ENCODE measurements at places on chromosomes 13 and 19.

DNA sequence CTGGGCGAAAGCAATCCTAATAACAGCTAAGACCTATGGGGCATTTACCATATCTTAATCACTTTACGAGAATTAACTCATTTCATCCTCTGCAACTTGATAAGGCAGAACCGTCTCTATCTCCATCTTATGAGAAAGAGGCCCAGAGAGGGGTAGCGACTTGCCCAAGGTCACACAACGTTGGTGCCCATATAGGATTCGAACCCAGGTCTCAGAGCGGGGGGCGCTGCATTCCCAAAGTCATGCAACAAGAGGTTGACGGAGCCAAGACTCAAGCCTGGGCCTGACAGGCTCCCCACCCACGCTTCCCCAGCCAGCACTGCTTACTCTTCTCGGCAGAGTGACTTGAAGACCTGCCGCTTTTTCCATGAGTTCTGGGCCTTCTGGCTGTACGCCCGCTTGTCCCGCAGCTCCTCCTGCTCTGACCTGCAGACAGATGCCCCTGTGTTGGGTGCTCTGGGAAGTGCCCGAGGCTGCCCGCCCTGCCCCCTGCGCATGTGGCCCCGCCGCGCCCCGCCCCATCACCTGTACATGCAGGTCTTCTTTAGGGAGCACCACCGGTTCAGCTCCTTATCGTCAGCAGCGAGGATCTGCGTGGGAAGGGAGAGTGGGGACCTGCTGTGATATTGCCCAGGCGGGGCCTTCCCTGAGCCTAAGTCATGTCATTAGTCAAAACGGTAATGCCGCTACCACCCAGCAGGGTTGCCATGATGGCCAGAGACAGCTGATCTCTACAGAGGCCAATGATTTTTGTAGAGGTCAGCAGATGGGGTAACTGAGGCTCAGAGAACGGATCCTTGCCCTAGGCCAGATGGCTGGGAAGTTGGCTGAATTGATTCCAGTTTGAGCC is 10.8 kb downstream of the KRI1 start:
- no peak for DNase-seq

DNA sequence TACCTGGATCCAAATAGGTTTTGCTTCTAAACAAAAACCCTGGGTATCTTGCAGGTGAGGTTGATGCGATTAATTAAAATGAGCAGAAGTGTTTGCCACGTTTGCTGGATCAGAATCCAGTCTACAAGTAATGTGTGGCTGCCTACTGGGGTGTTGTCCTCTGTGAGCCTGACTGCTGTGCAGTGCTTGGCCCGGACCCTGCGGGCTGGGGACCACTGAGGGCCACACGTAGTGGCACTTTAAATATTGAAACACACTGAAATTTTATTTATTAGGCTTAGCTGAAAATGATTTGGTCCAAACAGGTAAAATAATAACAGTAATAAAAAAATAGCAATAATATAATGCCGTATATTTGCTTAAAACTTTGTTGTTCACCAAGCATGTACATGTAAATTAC is 338.0 kb downstream of the MYO16 start:
- no peak for DNase-seq

DNA sequence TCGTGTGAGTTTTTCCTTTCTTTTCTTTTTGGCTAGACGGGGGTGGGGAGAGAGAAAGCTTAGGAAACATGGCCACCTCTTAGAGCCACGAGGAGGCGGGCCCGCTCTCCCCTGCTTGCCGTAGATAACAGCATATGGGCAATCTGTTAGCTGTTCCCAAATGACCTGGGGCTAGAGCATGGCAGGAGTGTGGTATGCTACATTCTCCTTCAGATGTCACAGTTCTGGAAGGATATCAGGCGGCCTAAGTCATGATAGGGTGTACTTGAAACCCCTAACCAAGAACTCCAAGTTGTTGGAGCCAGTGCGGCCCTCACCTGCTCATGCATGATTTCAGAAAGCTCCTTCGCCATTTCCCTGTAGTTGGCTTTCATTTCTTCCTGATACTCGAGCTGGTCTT is 44.3 kb upstream of the SLC15A1 start:
- DNase-seq, result no peak

GRCh38 chr19:19588546-19588945 is 29.9 kb downstream of the PBX4 start:
- DNase-seq, result no peak

DNA sequence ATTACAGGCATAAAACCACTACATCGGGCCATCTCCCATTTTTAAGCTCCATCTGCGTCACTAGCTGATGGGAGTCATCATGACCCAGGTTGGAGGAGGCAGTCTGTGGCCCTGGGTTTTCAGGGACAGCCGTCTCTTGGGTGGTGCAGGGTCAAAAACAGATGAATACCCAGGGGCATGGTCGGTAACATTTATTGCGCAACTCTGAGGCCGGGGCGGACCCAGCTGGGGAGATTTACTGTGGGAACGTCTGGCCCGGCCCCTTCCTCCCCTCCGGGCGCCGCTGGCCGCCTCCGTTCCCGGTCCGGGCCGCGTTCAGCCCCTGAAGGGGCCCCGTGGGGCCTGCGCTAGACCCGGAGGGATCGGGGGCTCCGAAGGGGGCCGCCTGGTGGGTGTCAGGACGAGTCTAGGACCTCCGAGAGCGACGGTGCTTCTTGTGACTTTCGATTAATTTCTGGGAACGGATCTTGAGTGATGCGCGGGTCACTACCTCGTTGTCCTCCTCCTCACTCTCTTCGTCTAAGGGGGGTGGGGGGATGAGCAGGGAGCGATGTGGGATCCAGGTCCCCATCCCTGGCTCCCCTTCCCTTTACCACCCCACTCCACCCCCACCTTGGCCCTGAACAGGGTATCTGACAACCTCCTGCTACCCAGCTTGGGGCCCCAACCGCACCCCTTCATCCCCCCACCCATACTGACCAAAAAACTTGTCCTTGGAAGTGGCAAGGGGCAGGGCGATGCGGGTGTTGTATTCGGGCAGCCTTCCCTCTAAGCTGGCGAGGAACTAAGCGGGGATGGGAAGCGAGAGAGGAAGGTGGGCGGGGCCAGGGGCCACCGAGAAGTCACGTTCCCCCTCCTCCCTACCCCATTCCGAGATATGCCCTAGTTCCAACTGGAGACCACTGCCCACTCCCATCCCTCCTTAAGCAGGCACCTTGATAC is 1.6 kb upstream of the RGL3 start:
- no peak for DNase-seq

DNA sequence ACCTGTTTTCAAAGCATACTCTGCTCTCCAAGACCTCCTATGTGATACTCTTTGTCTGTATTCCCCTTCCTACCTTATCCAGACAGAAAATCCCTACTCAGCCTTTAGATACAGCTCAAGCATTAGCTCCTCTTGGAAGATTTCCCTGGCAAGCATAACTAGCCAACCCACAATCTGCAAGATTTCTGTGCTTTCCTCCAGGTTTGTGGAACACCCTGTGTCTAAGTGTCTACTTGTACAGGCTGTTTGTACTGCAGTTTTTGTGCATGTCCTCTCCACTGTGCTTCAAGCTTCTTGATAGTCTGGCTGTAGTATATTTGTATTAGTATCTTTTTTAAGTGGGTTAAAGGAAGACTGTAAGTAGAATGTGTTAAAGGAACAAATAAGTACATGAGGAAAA is 203.7 kb downstream of the RFC3 start:
- DNase-seq, result no peak

DNA sequence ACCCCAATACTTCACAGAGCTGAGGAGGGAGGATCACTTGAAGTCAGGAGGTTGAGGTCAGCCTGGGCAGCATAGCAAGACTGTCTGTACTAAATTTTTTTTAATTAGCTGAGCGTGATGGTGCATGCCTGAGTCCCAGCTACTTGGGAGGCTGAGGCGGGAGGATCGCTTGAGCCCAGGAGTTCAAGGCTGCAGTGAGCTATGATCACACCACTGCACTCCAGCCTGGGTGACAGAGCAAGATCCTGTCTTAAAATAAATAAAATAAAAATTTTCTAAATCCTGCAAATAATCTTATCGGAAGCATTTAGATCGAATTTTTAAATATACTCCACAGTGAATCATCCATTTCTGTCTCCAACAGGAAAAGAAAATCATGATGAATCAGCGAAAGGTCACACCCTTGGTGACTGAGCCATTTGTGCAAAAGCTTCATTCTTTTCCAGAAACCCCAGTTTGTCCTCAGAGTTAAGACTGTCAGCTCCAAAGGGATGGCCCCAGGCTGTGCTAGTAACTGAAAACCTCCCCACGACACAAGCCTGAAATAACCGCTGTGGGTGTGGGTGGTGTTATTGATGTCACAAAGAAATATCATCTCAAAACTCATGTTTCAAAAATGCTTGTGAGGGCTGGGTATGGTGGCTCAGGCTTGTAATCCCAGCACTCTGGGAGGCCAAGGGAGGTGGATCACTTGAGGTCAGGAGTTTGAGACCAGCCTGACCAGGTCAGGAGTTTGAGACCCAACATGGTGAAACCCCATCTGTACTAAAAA is 167.6 kb downstream of the PTPRS start:
- no peak for DNase-seq

- DNase-seq, result no peak
Observed at GRCh38 chr13:113900646-113901045, 36.8 kb upstream of the GAS6 start.

DNA sequence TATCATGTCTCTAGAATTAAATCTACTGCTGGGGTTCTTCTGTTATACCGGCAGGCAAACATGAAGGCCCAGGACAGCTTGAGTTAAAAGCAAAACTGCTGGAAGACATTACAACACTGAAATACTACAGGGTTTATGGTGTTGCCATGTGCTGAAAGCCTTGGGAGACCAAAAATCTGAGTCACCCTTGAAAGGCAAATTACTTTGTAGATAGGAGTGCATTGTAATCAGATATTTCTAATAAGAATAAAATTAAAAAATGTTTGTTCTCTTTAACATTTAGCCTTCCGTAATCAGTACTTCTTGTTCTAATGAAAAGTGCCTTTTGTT is 181.3 kb downstream of the PCDH9 start:
- no peak for DNase-seq

- DNase-seq, result no peak
Observed at GRCh38 chr13:20442798-20443381, 82.8 kb downstream of the CRYL1 start.

GRCh38 chr19:14114854-14115253 is 2.7 kb downstream of the PRKACA start:
- peak; percentile 53 for DNase-seq

- DNase-seq, result no peak
Observed at GRCh38 chr13:23707674-23708073, 137.5 kb downstream of the TNFRSF19 start.

- no peak for DNase-seq
Observed at GRCh38 chr13:110868720-110869119, 46.1 kb downstream of the ANKRD10 start.

DNA sequence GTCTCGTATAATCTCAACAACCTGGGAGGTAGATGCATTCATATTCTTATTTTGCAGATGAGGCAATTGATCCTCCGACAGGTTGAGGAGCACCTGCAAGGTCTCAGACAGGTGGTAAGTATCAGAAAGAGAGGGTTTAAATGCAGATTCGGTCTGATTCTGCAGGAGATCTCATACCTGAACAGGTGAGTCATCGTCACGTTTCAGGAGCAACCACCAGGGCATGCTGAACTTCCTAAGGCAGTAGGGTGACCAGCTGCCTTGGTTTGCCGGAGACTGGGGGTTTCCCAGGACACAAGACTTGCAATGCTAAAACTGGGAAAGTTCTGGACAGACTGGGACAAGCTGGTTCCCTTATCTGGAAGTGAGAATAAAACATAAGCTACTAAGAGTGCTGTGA is 68.8 kb upstream of the TSHZ3 start:
- DNase-seq, result no peak

GRCh38 chr13:23098161-23098907 is 82.4 kb upstream of the SGCG start:
- DNase-seq, result no peak

- DNase-seq, result no peak
Observed at GRCh38 chr13:109396266-109396665, 390.1 kb downstream of the IRS2 start.
